ENCODE measurements at places on chromosomes 4 and X.

GRCh38 chr4:163941221-163941905 lies 446.9 kb downstream of the TMA16 start:
- no peak for DNase-seq

- DNase-seq: no peak
These were observed 270.1 kb upstream of the LDB2 start for GRCh38 chr4:17168571-17168970.

DNA sequence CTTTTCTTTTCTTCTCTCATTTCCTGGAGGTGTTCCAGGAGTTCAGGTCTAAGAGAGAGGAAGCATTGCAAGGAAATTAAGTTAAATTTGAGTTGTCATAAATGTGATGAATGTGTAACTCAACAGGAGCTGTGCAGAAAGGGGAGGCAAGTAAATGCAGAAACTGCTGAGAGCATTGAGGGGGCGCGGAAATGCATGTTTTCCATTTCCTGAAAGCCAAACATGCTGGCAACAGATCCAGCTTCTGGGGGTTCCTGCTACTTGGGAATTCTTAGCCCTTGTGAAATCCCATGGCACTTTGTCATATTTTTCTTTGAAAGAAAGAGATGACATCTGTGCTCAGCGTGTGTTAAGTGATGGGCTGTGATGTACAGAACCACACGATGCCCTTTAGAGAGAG lies 33.8 kb upstream of the NAP1L5 start:
- no peak for DNase-seq

DNA sequence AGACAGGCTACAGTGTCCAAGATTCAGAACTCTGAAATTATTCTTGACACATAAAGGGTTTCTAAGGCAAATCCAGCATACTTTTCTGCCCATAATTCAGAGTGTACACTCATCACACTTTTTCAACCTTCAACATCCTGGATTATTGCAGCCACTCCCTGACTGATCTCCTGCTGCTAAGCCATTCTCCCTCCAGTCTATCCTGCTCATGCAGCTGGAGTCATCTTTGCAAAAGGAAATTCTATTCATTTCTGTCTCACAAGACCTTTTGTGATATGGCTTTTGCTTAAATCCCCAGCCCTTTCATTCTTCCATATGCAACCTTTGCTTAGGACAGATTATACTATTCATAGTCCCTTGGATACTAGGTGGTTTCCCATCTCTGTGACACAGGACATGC lies 236.1 kb upstream of the LDB2 start:
- DNase-seq: no peak

- DNase-seq: no peak
These were observed 13.3 kb upstream of the PJA1 start for GRCh38 chrX:69178592-69178991.

GRCh38 chr4:188042191-188042590 lies 46.6 kb downstream of the ZFP42 start:
- DNase-seq: no peak

GRCh38 chr4:28228561-28229491 lies 1368.2 kb downstream of the STIM2 start:
- no peak for DNase-seq

- peak; percentile 11 for DNase-seq
These were observed at the start of gene ERVMER34-1 for GRCh38 chr4:52750819-52751486. Gene ERVMER34-1 (minus strand): TSS chr4:52751425. CDS start chr4:52745520, 5,905 bp downstream.

GRCh38 chr4:30295652-30296051 lies 424.5 kb upstream of the PCDH7 start:
- DNase-seq: no peak

- no peak for DNase-seq
These were observed 282.5 kb downstream of the ZIC3 start for GRCh38 chrX:137848266-137848905.

DNA sequence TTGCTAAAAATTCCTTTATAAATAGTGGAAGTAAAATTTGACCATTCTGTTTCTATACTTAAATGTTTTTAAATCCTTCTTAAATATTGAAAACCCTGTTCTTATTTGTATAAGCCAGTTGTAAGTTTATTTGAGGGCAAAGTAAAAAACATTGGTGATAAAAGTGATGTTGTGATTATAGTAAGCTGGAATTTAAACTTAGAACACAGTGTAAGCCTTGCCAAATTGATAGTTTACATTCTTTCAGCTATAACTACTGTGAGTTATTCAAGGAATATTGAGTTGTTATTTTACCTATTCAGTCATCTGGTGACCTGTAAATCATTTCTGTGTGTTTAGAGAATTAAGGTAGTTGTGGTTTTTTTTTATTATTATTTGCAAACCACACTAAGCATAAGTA lies 9.6 kb downstream of the YY2 start:
- DNase-seq: no peak

GRCh38 chr4:114264877-114265291 lies 285.4 kb upstream of the ARSJ start:
- no peak for DNase-seq

- peak; percentile 31 for DNase-seq
These were observed 4.5 kb upstream of the PLCXD1 start for GRCh38 chrX:276581-277201.

GRCh38 chr4:87633243-87633642 lies 16.8 kb upstream of the DMP1 start:
- DNase-seq: no peak

GRCh38 chr4:124243671-124244366 lies 468.7 kb downstream of the ANKRD50 start:
- no peak for DNase-seq

DNA sequence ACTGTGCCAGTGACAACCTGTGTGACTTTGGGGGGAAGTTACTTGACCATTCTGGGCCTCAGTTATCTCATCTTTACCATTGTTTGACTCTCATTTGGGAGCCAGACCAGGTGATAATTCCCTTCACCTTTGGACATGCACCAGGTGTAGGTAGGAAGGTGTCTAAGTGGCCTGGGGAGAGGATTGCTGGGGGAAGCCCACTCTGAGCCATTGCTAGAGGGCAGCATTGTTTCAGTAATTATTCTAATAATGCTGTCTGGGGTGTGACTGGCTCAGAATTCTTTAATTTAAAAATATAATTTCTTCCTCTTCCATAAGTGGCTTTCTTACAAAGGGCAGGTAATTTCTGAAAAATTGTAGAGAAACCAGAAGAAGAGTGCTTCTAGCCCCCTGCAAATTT lies 104.3 kb downstream of the RTL9 start:
- no peak for DNase-seq

DNA sequence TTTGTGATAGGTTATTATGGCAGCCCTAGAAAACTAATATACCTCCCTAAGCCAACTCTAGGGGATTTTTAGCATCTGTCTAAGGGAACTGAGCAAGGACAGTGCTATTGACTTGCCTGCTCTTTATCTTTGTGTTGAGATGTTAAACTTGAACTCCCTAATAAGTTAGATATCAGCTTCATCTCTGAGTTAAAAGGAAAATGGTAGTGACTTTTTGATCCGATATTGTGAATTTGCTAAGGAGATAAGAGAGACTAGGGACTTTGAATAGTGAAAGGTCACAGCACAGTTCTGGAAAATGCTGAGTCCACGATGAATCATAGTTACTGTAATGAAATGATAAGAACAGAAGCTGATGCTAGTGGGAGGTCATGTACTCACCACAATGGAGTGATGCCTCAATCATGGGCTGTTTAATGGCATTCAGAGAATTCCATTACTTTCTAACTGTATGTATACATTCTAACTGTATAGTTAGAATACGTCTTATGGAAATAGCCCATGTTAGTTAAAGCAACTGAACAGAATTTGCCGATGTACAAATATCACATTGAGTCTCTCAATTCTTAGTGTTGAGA lies 147.2 kb downstream of the GLRA3 start:
- no peak for DNase-seq

GRCh38 chr4:108360754-108361445 lies 192.2 kb upstream of the LEF1 start:
- DNase-seq: no peak

DNA sequence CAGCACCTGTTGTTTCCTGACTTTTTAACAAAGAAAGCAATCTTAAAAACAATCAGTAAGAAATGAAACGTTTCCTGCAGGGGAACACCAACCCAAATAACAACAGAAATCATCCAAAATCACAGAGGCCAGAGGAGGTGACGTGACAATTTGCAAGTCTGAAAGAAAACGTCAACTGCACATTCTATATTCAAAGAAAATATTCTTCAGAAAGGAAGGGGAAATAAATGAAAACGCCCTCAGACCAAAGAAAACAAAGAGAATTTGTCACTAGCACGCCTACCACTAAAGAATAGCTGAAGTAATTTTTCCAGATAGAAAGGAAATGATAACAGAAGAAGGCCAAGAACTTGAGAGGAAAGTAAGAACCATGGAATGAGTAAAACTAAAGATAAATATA lies 74.4 kb downstream of the CASP3 start:
- DNase-seq: no peak

- DNase-seq: peak; percentile 46
These were observed at the start of gene NBDY for GRCh38 chrX:56729152-56729850. Gene NBDY (plus strand): TSS chrX:56729243. CDS start chrX:56729354, 111 bp downstream.

GRCh38 chr4:2406920-2407319 lies 11.5 kb downstream of the ZFYVE28 start:
- DNase-seq: no peak

DNA sequence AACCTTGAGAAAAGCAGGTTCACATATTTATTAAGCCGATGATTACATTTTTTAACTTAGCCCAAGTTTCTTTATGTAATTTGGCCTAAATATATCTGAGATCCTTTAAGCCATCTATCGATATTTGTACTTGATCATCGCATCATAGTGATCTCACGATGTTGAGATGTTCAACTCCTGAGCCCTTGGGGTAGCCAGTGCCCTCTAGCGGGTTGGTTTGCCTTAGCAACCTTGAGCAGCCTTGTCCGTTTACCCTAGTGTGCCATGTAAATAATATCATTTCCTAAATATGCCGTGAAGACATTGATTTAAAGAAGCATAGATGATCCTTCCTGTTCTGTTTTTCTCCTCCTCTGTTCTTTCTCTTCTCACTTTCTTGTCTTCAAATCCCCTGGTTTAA lies 432.2 kb downstream of the RPA4 start:
- DNase-seq: no peak

DNA sequence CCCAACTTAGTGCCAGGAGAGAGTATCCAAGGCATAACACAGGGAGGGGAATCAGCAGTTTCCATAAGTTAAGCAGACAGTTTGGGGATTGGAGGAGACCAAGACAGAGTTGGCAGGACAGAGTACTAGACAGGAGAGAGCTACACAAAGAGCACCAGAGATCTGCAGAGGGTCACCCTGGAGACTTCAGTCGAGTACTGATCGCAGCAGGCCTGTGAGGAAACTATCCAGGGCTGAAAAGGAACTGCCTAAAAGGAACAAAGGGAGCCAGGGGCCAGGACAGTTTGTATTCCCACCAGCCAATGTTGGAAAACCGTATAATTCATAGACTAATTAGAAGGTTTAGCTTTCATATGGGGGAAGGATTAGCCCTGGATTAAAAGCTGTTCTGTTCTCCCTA lies 80.6 kb upstream of the ENPP6 start:
- DNase-seq: no peak

DNA sequence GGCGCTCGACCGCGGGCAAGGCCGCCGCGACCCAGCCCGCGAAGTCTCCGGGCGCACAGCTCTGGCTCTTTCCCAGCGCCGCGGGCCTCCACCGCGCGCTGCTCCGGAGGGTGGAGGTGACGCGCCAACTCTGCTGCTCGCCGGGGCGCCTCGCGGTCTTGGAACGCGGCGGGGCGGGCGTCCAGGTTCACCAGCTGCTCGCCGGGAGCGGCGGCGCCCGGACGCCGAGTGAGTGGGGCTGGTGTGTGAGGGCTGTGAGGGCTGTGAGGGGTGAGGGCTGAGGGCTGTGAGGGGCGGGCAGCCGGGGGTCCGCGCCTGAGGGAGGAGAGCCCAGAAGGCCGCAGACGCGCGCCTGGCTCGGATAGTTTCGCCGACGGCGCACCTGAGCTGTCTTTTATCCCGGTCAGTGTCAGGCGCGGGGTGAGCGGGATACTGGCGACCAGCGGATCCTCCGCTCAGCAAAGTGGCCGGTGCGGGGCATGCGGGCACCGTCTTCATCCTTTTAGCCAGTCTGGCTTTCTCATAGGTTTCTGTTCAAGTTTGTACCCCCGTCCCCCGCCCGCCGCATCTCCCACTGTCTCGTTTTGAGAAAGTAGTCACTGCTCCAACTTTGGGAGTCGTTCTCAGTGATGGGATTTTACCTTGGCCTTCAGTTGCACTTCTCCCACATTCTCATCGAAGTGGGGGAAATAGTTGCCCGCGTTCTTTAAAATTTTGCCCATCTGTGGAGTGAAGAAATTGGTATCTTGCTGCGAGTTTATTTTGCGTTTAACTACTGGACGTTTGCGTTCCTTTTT lies 586 bp downstream of the HERC5 start:
- peak; percentile 9 for DNase-seq

GRCh38 chr4:6349896-6350603 lies 80.4 kb downstream of the WFS1 start:
- no peak for DNase-seq

DNA sequence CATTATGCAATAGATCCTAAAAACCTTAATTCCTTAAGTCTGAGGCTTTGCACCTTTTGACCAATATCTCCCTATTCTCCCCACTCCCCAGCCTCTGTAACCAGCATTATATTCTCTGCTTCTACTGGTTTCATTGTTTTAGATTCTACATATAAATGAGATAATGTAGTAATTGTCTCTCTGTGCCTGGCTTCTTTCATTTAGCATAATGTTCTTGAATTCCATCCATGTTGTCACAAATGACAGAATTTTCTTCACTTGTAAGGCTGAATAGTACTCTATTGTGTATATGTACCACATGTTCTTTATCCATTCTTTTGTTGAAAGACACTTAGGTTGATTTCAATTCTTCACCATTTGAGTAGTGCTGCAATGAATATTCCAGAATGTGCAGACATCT lies 66.0 kb downstream of the MAGEC1 start:
- no peak for DNase-seq

DNA sequence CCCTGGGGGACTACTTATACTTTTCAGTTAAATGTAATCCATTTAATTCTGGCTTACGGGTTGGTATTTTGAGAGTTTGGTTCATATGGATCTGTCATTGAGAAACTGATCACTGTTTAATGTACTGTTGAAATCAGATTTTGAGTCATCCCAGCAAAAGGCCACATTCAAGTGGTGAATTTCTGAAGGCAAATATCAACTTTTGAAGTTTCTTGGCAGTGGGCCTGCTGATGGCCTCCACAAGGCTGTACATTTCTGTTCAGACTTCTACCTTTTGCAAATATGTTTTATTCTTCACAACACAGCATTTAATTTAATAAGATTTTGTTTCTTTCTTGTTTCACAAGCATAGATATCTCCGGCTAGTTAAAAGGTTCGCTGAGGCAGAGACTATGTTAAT lies 138.7 kb downstream of the PDGFC start:
- no peak for DNase-seq

DNA sequence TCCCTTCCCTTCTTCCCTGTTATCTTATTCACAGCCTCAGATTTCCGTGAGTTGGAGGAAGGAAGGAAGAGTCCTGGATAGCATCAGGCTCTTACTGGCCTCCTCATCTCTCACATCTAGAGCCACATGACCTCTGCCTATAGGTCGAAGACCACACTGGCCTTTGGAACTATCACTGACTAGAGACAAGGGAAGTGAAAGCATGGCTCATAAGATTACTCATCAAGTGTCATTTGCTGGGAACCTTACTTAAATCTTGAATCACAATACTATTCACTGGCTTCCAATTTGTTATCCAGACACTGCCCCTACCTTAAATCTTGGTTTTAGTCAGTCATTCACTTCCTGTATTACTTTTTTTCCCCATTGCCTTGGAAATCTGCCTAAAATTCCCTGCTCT lies 61.6 kb upstream of the MTMR8 start:
- no peak for DNase-seq

GRCh38 chrX:69319376-69319775 lies 154.1 kb upstream of the PJA1 start:
- no peak for DNase-seq

Data from inflammatory macrophage treated with lipopolysaccharide for 1 hour (primary cell).